NCI-H1417 treated with DMSO at 0.1 percent for 48 hours (cell line): ENCODE measurements at places on chromosomes 4 and X.

DNA sequence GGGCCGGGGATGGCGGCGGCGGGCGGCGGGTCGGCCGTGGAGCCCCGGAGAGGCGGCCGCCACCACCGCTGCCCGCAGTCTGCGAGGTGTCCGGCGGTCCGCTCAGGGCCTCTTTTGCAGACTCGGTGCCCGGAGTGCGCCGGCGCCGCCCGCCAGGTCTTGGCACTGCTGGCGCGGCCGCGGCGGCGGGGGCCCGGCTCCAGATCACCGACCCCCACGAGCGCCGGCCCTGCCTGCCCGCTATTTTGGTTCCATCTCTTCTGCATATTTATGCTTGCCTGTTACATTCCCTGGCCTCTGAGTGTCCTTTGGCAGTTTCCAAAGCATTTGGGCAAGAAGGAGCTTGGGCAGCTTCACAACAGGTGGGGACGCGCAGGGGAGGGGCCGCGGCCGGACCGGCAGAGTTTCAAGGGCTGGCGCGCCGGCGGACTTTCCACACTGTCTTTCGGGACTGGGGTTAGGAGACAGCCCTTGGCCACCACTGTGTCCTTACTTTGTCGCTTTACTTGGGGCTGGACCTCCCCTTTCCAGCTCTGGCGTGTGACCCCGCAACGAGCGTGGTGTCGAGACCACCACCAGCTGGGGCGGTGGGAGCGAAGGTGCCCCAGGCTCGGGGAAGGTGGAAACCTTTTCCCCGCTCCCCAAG is 668 bp upstream of the TAPT1 start:
- DNase-seq = no peak

DNA sequence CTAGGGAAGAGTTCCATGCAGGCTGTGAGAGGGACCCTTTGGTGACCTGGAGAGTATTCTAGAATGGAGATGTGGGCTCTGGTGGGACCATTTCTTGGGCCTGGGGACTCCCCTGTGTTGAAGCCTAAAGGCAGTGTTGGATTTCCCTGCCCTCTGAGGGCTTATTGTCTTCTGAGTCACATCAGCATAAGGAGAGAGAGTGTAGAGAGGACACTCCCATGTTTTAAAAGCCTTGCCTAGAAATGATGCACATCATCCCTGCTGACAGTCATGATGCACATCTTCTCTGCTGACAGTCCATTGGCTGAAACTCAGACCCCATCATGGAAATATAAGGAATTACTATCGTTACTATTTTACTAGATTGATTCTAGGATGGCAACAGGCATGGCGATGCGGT is 51.9 kb downstream of the FAM114A1 start:
- DNase-seq = no peak

- no peak for DNase-seq
These were observed 734 bp upstream of the GALNT7 start for GRCh38 chr4:173167758-173168395.

GRCh38 chrX:106802388-106803275 is at the start of gene TBC1D8B:
TBC1D8B (plus strand) TSS chrX:106802673; CDS start chrX:106802854, 181 bp downstream.
- DNase-seq = peak; percentile 36

DNA sequence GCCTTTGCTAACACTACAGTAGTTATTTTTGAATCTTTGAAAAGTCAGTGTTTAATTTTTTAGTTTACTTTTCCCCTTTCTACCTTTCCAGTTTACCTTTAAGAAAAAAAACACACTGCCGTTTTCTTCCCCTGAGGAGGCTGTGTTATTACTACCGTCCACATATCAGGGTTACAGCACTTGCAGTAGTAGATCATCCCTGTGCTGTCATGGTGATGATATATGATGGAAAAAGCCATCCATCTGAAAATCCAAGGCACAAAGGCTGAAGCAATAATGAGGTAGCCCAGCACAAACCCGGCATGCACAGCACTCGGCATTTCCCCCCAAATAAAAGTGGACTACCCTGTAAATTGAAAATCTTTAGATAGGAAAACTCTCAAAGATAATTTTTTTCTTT is 258.7 kb downstream of the CXXC4 start:
- DNase-seq = no peak

GRCh38 chrX:118353081-118353850 is 7.4 kb downstream of the WDR44 start:
- DNase-seq = no peak

DNA sequence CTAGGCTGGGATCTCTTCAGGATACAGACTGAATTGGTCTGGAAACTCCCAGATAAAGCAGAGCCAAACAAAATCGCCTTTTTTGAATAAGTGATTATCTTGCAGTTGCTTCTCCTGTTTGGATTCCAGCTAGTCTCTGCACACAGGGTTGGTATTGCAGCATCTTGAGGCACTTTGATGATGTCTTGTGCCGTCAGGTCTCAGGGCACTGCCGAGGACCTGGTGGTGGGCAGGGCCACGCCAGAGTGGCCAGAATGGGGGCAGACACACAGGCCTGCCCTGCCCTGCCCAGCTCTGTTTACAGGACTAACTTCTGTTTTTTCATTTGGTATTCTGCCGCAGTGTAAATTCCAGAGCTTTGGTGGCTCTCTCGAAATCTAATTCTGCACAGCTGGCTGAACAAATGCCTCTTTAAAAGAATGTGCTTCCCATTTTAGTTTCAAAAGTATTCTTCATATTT is 276.1 kb downstream of the NR3C2 start:
- DNase-seq = no peak

- no peak for DNase-seq
These were observed 136.2 kb downstream of the CPZ start for GRCh38 chr4:8728536-8729407.

- no peak for DNase-seq
These were observed 532.9 kb downstream of the ANKRD50 start for GRCh38 chr4:124179506-124180186.

- DNase-seq = no peak
These were observed 1040.3 kb upstream of the PCDH10 start for GRCh38 chr4:132108784-132109183.

DNA sequence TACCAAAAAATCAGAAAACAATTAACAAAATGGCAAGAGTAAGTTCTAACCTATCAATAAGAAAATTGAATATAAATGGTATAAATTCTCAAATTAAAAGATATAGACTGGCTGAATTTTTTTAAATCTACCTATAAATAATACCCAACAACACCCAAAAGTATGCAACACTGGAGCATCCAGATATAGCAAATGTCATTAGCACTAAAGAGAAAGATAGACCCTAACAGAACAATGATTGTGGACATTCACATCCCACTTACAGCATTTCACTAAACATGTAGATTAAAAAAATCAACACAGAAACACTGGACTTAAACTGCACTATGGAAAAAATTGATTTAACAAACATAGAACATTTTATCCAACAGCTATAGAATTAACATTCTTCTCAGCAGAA is 673.0 kb upstream of the GRID2 start:
- DNase-seq = no peak

DNA sequence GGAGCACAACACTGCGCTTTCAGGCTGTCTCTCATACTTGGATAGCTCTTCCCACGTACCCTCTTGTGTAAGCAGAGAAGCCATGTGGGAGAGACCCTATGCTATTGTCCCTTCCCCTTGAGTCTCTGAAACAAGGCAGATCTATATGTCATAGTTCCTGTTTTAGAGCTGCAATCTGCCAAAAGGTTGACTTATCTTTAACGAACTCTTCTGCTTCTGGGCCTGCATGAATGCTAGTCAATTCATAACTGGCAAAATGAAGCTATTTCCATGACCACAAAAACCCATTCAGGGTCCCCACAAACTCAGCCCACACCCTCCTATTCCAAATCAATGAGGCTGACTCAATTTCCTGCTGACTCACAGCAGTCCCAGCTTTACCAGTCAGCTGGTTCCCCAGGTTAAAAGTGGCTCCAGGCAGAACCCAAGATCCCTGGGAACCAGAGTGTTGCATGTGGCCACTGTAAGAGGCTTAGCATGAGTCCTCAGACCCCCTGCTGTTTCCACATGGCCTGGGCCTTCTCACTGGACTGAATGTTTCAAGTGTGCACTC is 25.3 kb upstream of the SOD3 start:
- DNase-seq = no peak

- no peak for DNase-seq
These were observed 12.4 kb upstream of the PIN4 start for GRCh38 chrX:72169008-72169728.

DNA sequence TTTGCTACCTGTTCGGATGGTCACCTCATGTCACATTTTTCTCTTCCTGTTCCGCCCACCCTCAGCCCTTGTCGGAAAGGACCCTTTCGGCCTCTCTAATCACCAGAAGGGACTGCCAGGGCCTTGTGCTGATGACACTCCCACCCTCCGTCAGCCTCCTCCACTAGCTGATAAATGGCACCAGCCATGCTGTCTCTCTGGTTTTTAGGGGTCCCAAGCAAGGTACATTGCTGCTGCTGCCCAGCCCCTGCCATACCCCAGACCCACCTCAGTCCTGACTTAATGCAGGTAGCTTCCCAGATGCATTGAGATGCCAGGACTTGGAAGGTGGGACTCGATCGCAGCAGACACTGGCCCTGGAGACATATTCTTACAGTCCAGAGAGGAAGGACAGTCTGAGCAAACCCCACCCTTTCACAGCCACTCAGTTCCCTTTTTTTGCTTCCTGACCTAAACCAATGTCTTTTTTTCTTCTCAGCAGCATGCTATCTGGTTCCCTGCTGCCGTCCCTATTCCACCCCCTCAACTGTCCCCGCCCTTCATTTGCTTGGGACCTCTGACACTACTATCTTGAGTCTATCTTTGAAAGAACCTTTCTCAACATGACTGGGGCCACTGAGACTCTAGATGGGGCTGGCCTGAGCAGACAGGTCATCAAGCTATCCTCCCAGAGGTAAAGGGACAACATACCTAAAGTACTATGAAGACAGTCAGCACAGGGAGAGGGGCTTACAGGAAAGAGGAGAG is at the start of gene BTK:
Gene BTK, minus strand, starts transcription at position 397 of the 747 bp plus-strand sequence. CDS start 10,907 bp downstream, outside the sequence.
- no peak for DNase-seq

DNA sequence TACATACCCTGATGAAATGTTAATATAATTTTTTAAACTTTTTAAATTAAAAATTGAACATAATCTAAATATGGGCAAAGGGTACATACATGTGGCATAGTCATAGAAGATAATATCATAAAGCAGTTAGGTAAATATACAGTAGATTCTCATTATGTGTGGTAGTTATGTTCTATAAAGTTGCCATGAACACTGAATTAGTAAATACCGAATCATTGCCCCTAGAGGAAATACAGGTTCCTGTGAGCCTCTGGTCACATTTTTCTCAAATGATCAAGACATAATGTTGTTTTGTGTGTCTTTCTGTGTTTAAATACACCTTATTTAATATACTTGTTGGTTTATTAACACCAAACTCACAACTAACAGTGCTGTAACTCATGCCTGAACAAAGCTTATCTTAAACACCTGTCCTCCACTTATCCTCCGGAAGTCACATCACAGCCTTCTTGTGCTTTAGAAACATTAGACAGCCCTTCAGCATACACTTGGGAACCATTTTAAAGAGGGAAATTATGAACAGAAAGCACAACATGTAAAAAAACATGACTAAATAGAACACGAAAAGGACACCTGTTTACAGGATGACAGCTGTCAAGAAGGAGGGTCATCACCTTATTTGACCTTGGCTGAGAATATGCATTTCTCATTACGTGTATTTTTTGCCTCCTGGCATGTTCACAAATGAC is 169.4 kb upstream of the NAP1L5 start:
- peak; percentile 33 for DNase-seq

DNA sequence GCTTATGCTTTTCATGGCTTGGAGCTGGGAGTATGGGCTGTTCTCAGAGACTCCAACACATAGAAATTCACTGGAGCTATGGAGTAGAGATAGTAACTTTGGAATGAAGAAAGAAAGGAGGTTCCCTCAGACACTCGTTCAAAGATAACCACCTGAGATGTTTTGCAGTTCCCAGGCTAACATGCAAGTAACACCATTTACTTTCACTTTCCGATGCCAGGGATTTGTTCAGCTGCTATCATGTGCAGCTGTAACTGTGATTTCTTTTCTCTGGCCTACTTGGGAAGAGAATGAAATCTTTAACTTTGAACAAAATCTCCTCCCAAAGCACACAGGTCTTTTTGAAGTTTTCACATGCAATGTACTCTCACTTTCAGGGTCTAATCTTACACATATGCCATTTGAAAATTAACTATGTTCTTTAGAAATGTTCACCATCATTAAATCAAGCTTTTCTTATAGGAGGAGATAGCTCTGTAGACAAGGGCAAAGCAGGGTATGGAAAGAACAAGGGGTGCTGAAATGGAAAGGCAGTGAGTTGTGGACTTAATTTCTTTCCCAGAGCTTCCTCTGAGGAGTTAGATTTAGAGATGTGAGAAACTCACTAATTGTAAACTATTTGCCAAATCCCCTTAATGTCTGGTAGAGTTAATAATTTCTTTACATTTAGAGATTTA is 514.3 kb downstream of the PDHA2 start:
- no peak for DNase-seq

DNA sequence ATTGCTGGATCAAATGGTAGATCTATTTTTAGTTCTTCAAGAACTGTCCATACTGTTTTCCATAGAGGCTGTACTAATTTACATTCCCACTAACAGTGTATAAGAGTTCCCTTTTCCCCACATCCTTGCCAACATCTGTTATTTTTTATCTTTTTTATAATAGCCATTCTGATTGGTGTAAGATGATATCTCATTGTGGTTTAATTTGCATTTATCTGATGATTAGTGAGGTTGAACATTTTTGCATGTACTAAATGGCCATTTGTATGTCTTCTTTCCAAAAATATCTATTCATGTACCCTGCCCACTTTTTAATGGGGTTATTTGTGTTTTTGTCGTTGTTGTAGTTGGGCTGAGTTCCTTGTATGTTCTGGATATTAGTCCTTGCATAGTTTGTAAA is 35.4 kb upstream of the PRKG2 start:
- DNase-seq = no peak

DNA sequence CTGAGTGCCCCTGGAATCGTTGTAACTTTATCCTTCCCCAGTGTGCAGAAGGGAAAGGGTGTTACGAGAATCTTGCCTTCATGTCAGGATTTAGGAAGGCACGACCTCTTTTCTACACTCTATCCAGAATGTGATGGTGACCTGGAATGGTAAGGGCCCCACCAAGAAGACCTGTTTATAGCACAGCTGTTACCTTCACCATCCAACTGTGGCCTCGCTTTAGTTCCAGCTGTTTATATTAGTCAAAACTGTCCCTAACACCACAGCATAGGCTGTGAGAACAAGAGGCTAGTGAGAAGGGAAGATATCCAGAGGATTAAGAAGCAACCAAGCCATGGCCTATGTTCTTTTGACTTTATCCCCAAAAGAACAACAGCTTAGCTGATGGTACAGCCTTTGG is 28.0 kb downstream of the ARX start:
- DNase-seq = no peak

- DNase-seq = peak; percentile 45
These were observed 15.4 kb downstream of the UTP3 start for GRCh38 chr4:70703619-70704214.

- no peak for DNase-seq
These were observed 164.7 kb upstream of the SLC7A11 start for GRCh38 chr4:138406876-138407275.

GRCh38 chr4:95596676-95597075 is 47.9 kb upstream of the UNC5C start:
- DNase-seq = no peak

- no peak for DNase-seq
These were observed 514.0 kb upstream of the SMIM31 start for GRCh38 chr4:164239976-164240375.

- DNase-seq = no peak
These were observed 36.4 kb upstream of the N4BP2 start for GRCh38 chr4:40020221-40020620.
